Activated naive CD4-positive, alpha-beta T cell treated with anti-CD3 and anti-CD28 coated beads for 36 hours (primary cell): ENCODE measurements at places on chromosomes 2 and 18. TPM values are rescaled to one million over a fixed set of nuclear protein-coding genes. Genes with fewer than 3 reads are reported as not detected.

GRCh38 chr2:176582990-176583481 is 313.8 kb downstream of the MTX2 start:
- no peak for DNase-seq

GRCh38 chr2:66536997-66537396 is 102.1 kb downstream of the MEIS1 start:
- DNase-seq: no peak

DNA sequence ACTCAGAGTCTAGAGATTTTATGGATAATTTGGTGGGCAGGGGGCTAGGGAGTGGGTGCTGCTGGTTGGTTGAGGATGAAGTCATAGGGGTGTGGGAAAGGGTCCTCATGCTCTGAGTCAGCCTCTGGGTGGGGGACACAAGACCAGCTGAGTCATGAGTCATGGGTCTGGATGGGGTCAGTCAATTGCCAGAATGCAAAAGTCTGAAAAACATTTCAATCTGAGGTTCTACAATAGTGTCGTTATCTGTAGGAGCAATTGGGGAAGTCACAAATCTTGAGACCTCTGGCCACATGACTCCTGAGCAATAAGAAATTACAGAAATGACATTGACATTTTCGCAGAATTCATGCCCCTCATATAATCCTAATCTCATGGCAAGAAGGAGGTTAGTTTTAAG is 15.1 kb downstream of the NMS start:
- DNase-seq: no peak

DNA sequence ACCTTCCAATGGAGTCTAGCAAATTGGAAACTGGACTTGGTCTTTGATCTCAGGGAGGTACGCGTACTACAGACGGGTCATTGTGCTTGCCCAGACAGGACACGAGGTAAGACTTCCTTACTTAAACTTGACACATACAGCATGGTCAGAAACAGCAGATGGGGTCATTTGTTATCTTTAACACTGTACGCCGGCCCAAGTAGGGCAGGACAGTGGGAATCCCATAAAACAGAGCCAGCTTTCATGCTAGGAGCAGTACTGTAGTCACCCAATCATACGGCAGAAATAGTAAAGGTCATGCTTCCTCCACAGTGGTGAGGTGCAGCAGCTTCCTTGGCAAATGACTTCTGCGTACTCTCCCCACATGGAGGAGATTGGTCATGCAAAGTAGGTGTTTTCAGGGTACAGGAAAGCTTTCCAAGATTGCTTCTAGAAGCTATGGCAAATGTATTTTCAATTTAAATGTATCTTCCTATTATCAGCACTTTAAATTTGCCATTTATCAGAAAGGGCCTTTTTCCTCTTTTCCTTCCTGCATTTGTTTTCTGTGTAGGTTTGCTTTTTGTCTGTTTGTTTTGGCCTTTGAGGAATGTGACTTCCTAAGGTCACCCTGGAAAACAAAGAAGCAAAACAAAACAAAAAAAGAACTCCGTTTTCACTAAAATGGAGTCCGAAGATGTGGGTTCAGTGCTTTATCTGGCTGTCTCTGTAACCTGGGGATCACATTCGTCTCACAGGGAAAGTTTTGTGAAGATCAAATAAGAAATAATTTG is 74.0 kb upstream of the DSG1 start:
- no peak for DNase-seq

- DNase-seq: no peak
Measured at GRCh38 chr18:75393721-75394120, 33.8 kb downstream of the SMIM21 start.

- no peak for DNase-seq
Measured at GRCh38 chr18:21269349-21269748, 27.3 kb downstream of the GREB1L start.

DNA sequence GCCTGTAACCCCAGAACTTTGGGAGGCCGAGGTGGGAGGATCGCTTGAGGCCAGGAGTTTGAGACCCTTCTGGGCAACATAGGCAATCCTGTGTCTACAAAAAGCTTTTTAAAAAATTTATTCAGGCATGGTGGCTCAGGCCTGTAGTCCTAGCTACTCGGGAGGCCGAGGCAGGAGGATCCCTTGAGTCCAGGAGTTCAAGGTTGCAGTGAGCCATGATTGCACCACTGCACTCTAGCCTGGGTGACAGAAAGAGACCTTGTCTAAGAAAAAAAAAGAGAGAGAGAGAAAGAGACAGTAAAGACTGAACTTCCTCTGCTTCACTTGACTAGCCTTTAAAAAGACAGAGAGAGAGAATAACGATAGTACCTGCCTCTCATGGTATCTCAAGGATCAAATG is 62.4 kb downstream of the INPP5D start:
- DNase-seq: no peak

- no peak for DNase-seq
Measured at GRCh38 chr18:56977309-56977708, 169.6 kb upstream of the BOD1L2 start.

GRCh38 chr18:13703899-13704298 is 22.5 kb downstream of the FAM210A start:
- DNase-seq: no peak

GRCh38 chr2:218983934-218984238 is 1.1 kb downstream of the FEV start:
- DNase-seq: no peak

GRCh38 chr2:68901199-68901514 is 30.0 kb upstream of the BMP10 start:
- DNase-seq: peak; percentile 19

- no peak for DNase-seq
Measured at GRCh38 chr18:51593931-51594330, 396.4 kb upstream of the MEX3C start.

DNA sequence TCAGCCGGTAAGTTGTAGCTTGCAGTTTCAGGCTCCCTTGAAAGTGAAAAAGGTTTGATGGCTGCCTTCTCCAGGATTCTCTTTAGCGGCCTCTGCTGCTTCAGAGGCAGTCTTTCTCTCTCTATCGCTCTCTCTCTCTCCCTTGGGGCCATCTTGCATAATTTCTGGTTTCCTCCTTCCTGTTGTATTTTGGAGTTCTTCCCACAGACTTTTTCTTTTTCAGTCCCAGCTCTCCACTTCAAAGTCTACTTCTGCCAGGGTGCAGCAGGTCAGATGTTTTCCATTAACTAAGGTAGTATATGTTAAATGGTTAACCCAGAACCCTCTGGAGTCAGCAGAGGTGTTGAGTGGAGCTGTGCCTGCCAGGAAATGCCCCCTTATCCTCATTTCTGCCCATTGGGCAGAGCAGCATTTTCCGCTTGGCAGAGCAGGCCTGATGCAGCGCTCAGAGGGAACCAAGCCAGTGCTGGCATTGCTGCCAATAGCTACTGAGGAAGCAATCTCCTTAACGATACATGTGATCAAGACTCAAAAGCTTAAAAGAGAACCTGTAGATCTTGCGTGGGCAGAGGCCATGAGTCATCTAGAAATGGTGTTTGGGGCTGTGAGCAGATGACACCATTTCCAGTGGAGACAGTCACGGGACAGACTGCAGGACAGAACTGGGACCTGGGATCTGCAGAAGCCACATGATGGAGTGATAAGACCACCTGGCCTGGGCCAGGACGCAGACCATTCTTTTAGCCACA is 20.8 kb downstream of the DBI start:
- DNase-seq: peak; percentile 25

GRCh38 chr2:23639406-23639982 is 254.5 kb downstream of the KLHL29 start:
- DNase-seq: no peak

GRCh38 chr2:165251366-165251765 is 12.2 kb downstream of the SCN2A start:
- DNase-seq: no peak

- DNase-seq: peak; percentile 55
Measured at GRCh38 chr18:35178260-35178659, 62.6 kb upstream of the ZNF397 start.

DNA sequence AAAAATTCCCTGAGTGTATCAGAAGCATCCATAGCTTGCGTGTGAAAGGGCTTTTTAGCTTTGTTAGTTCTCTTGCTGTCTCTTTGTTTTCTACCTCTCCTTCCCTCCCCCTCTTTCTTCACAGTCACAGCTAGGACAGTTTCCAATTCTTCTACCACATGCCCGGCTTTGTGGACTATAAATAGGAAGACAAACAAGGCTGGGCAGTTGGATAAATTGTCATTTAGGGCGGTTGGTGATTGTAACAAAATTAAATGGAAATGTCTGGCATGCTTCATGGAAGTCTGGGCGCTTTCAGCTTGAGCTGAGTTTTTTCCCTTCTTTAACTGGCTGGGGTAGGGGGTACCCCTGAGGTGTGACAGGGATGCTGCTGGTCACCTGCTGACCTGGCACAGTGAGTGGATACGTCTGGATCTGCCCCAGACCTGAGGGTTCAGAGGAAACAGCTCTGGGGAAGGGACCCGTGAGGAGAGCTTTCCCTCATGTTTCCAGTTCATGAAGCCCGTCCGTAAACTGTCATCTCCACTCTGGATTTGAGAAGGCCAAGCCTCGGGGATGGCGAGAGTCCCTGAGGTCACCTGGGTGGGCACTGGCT is 29.0 kb upstream of the GIGYF2 start:
- no peak for DNase-seq

- DNase-seq: no peak
Measured at GRCh38 chr2:157155992-157156391, 101.5 kb upstream of the GALNT5 start.

DNA sequence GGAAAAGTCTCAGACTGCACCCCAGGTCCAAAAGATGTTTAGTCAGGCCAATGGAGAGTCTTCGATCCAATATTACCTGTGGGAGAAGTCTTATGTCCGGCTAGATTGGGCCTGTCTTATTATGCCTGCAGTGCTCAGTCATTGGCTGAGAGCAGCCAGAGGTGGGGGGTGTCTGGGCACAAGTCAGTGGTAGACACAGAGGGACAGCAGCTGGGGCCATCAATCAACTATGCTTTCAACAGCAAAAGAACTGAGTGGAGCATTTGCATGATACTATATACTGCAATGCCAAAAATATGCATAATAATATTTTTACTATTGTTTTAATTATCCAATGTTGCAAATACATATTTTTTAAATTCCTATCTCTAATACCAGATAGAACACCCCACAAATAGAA is 298.6 kb upstream of the CDH20 start:
- no peak for DNase-seq

DNA sequence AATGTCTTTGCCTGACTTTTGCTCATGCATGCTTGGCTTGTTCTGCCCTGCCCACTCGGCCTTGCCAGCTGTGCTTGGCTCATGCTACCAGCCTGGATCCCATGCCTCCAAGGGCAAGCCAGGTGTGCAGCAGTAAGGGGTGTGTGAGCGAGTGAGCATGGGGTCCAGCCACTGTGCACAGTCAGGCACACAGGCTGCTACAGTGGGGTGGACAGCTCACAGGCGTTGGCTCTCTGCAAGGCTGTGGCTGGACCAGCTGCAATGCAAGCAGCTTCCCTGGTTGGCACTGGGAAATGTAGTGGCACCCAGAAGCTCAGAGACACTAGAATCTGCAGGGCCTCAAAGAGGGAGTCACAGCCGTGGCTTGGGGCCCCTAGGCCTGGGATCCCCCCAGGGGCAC is 529.7 kb downstream of the DSC3 start:
- no peak for DNase-seq

- DNase-seq: no peak
Measured at GRCh38 chr2:184549153-184549552, 49.2 kb upstream of the ZNF804A start.

DNA sequence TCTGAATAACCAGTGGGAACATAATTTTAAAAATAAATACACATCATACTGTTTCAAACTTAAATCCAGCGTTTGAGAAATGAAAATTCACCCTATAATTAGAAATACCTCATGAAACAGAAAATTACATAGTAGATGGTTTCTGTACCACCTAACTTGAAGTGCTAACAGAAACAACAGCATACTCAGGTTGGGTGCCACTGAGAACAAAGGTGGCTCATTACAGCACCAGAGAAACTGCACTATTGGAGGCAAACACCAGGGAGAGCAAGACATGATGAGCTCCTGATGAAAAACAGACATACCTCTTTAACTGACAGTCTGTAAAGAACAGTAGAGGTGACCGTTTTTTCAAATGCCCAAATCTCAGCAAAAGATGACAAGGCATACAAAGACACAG is 12.6 kb downstream of the SULT1C4 start:
- no peak for DNase-seq

DNA sequence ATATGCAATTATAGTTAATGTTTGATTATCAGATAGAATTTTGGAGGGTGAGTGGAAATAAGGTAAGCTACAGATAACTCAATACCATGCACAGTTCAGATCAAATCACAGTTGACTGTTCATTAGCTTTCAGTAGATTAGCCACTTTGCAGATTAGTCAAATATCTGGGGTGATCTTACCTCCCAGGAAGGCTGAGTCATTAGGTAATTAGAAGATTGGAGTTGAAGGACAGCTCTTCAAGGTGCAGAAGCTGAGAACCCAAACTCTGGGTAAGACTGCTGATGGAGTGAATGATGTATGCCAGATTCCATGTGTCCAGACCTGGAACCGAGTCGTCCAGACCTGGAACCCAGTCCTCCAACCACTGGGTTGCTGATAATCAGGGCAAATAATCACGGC is 262.8 kb upstream of the UBE2E3 start:
- DNase-seq: no peak

DNA sequence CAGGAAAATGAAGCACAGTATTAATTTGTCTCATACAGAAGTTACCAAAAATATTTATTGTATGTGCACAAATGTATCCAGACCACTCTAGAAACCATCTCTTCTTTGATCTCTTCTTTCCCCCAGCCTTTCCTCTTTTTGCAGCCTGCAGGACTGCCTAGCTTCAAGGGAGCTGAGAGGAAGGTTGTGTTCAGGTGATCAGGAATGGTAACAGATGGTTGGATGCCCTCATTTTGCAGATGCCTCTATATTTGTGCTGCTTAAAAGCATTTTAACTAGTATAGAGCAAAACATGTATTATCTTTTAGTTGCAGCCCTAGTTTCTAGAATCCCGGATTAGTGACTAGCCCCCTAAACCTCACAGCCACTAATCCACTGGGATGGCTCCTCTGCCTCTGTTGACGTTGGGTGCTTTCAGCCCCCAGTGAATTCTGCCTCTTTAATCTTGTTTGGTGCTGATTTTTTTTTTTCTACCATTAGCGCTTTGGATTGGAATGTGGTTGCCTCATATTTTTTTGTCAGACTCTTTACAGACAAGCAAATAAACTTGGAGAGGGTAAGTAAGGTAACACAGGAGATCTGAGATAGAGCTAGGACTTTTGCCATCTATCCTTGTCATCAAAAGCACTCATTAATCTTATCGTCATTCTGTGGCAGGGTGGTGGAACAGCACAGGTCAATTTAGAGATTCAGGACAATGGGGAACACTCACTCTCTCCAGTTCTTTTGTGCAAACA is 103.8 kb upstream of the NDUFV2 start:
- DNase-seq: no peak

- DNase-seq: no peak
Measured at GRCh38 chr2:73937103-73937885, 10.6 kb downstream of the DGUOK start.

The TMEM37 gene
- not detected for total RNA-seq

The IL37 gene
- not detected for total RNA-seq

The GALNT13 gene
- total RNA-seq: not detected

The RTKN gene
- 1.6 TPM for total RNA-seq

The C2orf92 gene
- 2.7 TPM for total RNA-seq

The SLC30A3 gene
- total RNA-seq: 0.55 TPM

The ABCG5 gene
- not detected for total RNA-seq

The RGPD6 gene
- 11.4 TPM for total RNA-seq

The LANCL1 gene
- total RNA-seq: 47.5 TPM

The SPRED2 gene
- 8.0 TPM for total RNA-seq

The IL36B gene
- total RNA-seq: not detected

The DUSP2 gene
- 463 TPM for total RNA-seq

The TFPI gene
- not detected for total RNA-seq

The ACTG2 gene
- not detected for total RNA-seq

The GAD1 gene
- 0.86 TPM for total RNA-seq
